D721Med (cell line): ENCODE measurements at places on chromosomes 13 and 19.

DNA sequence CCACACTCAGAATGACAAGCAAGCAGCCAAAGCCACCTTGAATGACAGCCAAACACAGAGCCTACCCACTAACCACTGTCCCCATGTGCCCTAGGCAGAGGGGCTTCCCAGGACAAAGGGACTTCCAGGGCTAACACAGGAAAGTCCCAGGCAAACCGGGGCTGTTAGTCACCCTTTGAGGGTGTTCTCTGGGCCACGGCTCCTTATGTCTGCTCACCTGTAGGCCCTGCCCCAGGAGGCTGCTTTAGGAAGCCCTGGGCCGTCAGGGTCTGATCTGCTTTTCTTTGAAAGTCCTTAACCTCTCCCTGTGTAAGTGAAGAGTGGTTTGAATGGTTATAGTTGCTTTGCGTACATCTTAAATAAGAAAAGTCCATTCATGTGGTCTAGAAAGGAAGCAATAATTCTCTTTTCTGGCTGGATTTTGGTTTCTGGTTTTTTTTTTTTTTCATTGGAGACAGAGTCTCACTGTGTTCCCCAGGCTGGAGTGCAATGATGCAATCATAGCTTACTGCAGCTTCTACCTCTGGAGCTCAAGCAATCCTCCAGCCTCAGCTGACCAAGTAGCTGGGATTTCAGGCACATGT, 161.4 kb downstream of the EFNB2 start:
- no peak for DNase-seq

- DNase-seq = no peak
Measured at GRCh38 chr19:4088975-4089374, 22.3 kb upstream of the ZBTB7A start.

GRCh38 chr19:16175954-16176353, 2.6 kb upstream of the CIB3 start:
- no peak for DNase-seq

DNA sequence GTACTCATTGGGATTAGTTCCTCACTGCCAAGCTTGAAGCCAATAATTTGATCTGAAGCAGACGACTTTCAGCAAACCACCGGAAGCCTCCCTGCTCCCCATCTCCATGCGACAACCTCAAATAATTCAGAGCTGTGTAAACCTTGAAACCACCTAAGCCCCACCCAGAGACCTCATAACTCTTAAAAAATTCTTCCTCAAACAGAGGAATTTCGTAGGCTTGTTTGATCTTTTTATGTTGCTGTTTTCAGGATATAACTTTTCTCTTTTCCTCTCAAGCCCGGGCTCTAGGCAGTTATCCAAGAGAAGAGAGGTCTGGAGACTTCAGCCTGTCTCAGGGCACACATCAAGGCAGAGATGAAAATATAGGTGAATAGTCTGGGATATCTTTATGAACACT, 311.6 kb downstream of the KCNRG start:
- no peak for DNase-seq

DNA sequence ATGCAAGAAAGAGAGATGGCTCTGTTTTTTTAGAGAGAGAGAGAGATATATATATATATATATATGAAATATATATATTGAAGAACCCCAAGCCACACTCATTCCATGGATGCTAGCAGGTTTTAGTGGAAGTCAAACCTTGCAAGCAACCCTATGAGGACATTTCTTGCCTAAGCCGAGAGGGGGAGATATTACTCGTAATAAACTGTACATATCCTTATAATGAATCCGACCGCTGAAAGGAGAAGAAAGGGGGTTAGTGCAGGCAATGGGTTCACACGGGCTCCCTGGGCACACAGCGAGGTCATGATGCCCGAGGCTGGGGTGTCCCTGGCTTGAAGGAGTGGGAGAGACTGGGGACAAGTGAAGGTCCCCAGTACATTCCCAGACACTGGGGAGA, 78.3 kb downstream of the IER2 start:
- no peak for DNase-seq

- DNase-seq = no peak
Measured at GRCh38 chr13:107339209-107339608, 771.3 kb upstream of the ARGLU1 start.
